ENCODE measurements at places on chromosomes 4 and X. TPM values are rescaled to one million over a fixed set of nuclear protein-coding genes. Genes with fewer than 3 reads are reported as not detected.

The TSPAN6 gene
- total RNA-seq = 33.3 TPM

The SLITRK4 gene
- total RNA-seq = 1.5 TPM

The ZNF827 gene
- total RNA-seq = 13.3 TPM

DNA sequence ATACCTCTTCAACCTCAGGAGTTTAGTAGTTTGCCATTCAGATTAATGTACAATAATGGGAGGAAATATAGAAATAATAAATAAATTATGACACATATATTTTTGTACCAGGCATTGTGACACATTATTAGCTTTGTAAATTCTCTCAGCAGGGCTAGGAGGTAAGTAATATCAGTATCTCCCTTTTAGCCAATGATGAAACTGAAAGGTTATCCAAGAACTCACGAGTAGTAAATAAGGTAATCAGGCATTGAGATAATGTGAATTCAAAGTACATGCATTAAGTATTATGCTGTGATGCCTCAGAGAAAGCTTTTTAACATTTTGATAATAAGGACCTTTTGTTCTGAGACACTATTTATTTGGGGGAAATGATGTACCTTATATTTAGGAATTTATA lies 5.3 kb upstream of the ARAP2 start:
- no peak for DNase-seq

DNA sequence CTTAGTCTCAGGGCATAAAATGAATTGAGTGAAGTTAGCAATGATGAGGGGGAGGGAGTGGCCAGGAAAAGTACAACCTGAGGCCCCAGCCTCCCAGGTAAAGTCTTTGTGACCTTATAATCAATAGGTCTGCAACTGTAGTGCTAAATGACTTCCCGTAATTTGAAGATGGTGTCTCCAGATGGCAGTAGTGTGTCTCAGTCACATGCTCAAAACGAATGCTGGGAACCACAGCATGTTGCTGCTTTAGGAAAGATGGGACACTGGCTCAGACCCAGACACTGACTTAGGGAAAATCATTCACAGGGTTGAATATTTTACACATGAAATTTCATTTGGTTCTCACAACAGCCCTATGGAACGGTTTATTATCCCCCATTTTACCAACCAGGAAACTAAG lies 10.3 kb downstream of the SRPX2 start:
- no peak for DNase-seq

GRCh38 chrX:121308276-121308805 lies 260.9 kb downstream of the GLUD2 start:
- no peak for DNase-seq

- no peak for DNase-seq
These were observed 2068.9 kb downstream of the PCDH7 start for GRCh38 chr4:32789026-32789608.
